ENCODE measurements at places on chromosomes 7 and 10. TPM values are rescaled to one million over a fixed set of nuclear protein-coding genes. Genes with fewer than 3 reads are reported as not detected.
A peak's percentile ranks its signal among the peaks of the same experiment; 100 is the strongest.

TUBB8 gene
- polyA plus RNA-seq: 0.23 TPM

SPOCK2 gene
- 3.1 TPM for polyA plus RNA-seq

EN2 gene
- 0.24 TPM for polyA plus RNA-seq

RBP4 gene
- polyA plus RNA-seq: 997 TPM

GNG11 gene
- 18.0 TPM for polyA plus RNA-seq

ERVW-1 gene
- 0.23 TPM for polyA plus RNA-seq

SMNDC1 gene
- polyA plus RNA-seq: 19.1 TPM

SAP25 gene
- polyA plus RNA-seq: 4.0 TPM

NRP1 gene
- 35.3 TPM for polyA plus RNA-seq

SLC39A12 gene
- not detected for polyA plus RNA-seq

NEBL gene
- 9.9 TPM for polyA plus RNA-seq

HDAC9 gene
- 5.8 TPM for polyA plus RNA-seq

ZNF107 gene
- polyA plus RNA-seq: 0.63 TPM

FANK1 gene
- 5.5 TPM for polyA plus RNA-seq

DNA sequence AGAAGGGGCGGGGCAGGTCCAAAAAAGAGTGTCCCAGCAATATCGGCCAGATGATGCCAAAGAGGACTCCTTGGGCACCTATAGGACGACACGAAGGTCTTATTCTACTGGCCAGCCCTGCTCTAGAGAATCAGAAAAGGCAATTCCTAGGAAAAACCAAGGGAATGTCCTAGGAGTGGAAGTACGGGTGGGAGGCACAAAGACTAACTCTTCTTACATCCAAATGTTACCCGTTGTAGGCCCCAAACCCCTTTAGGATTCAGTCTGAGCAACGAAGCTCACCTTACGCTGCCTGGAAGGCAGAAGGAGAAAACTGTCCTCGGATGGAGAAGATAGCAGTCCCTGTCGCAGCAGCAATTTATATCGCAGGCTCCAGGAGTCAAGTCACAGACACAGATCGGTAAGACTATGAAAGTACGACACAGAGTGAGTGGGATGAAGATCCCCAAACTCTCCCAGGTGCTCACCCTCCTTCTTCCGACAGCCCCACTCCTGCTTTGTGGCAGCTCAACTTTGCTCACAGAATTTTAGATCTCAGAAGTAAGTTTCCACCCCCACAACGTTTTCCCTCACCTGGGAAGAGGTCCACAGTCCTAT is 558 bp downstream of the TCTN3 start:
- H3K4me3 ChIP-seq: peak overlapping the region; percentile 56
- no peaks in the 10 kb centered on the region for H3K36me3 ChIP-seq
- peak; percentile 11 for DNase-seq
- peaks cover 7% of the 10 kb centered on the region for H3K4me1 ChIP-seq

DNA sequence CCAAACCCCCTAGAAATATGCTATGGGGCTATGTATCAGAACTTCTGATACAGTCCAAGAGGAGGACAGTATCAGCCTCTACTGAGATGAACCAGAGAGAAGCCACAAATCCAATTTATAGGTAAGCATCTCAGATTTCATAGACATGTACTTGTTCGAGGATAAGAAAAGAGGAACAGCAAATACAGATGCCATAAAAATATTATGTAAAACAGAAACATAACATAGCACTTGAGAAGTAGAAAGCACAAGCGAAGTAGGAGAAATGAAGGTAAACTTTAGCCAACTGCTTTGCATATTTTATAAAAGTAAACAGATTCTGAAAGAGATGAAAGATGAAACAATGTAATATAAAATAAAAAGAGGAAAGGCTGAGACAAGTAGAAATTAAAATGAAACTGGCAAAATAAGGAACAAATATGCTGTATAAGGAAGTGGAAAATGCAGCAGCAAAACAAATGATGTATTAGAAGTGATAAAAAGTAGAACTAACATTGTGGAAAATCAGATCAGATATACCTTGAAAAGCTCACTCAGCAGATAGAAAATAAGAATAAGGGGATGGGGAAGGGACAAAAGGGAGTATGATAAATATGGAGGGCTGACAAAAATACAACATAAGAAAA is 135.1 kb downstream of the SKAP2 start:
- DNase-seq: no peak
- H3K36me3 ChIP-seq: no peaks in the 10 kb centered on the region
- no peak overlapping the region for H3K4me3 ChIP-seq
- no peak overlapping the region for H3K27ac ChIP-seq
- no peaks in the 10 kb centered on the region for H3K4me1 ChIP-seq

DNA sequence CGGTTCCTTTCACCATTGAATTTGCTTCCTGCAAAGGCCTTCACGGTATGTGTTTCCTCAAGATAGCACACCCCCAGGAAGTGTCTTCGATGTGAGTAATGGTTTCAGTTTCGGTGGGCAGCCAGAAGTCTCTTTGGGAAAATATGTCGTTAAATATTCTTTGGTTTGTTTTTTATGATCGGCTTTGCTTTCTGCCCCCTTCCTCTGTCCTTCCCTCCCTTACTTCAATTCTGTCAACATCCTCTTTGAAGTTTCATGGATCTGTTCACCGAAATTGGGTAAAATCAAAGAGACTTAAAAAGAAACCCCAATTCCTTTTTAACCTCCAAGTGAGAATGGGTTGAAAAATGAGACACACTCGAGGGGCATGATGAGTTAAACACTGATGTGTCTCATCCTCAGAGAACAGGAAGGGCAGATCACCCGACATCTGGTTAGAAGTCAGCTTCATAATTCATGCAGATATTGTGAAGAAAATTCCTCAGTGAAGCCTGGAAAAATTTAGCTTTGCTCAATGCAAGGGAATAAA is 170.8 kb upstream of the HABP2 start:
- DNase-seq: no peak
- no peaks in the 10 kb centered on the region for H3K27me3 ChIP-seq
- peak overlapping the region; percentile 20 for H3K27ac ChIP-seq
- H3K4me3 ChIP-seq: no peak overlapping the region
- peaks cover 26% of the 10 kb centered on the region for H3K4me1 ChIP-seq

- H3K27ac ChIP-seq: no peak overlapping the region
- peaks cover 37% of the 10 kb centered on the region for H3K4me1 ChIP-seq
- no peak overlapping the region for H3K4me3 ChIP-seq
- no peaks in the 10 kb centered on the region for H3K36me3 ChIP-seq
These were observed 301.2 kb downstream of the FGFR2 start for GRCh38 chr10:121296881-121297585.

DNA sequence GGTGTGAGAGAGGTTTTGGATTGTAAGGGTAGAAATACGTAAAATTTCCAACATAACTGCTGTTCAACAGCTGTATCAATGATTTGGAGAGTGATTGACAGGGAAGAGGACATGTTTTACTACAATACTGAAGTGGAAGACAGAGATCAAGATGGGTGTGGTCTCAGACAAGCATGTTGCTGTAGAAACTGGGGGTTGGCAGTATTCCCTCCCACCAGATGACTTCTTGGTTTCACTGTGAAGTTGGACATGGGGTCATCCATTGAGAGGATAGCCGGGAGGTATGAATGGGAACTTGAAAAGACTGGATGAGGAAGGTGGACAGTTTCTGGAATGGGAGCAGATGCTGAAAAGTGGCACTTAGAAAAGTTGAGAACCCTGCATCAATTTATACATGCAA is 95.3 kb upstream of the HDAC9 start:
- no peaks in the 10 kb centered on the region for H3K36me3 ChIP-seq
- no peak overlapping the region for H3K27ac ChIP-seq
- no peak for DNase-seq
- H3K4me1 ChIP-seq: no peaks in the 10 kb centered on the region
- no peak overlapping the region for H3K4me3 ChIP-seq

DNA sequence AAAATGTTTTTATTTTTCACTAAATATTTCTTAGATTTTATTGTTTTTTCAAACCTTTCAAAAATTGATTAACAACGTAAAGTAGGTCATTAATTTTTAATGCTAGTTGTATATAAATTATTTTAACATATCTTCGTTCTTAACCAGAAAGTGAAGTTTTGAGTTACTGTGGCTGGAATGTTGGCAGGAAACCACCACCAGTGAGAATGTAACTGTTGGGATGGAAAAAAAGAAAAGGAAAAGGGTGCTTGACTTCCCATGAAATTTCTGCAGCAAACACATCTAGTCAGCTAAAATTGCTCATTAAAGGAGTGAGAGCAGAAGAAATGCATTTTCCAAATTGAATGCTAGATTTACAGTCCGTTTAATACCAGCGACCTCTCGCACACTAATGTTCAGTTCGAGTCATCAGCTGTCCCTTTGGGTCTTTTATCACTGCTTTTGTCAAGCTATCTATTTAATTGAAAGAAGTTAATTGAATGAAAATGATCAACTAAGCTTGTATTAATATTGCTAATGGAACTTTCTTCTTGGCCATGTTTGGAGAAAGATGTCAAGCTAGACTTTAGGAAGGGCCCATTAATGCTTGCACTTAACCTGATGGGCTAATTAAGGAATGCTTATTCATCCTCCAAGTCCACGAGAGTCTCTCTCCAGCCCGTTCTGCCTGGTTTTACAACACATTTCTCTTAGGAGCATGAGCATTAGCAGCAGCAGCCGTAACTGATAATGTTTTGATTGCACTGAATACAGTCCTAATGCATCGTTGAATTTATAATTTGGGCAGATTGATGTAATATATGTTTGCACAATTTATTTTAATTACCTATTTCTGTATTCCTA is 70.1 kb downstream of the UBE3C start:
- no peaks in the 10 kb centered on the region for H3K27me3 ChIP-seq
- no peak overlapping the region for H3K27ac ChIP-seq
- DNase-seq: no peak
- no peak overlapping the region for H3K4me3 ChIP-seq

- no peak overlapping the region for H3K4me3 ChIP-seq
- H3K36me3 ChIP-seq: no peaks in the 10 kb centered on the region
- no peak overlapping the region for H3K27ac ChIP-seq
- H3K4me1 ChIP-seq: peaks cover 5% of the 10 kb centered on the region
- no peaks in the 10 kb centered on the region for H3K27me3 ChIP-seq
- DNase-seq: no peak
These were observed 5.8 kb upstream of the ESYT2 start for GRCh38 chr7:158834878-158835784.

- no peaks in the 10 kb centered on the region for H3K27me3 ChIP-seq
- peak overlapping the region; percentile 99 for H3K27ac ChIP-seq
- peak; percentile 79 for DNase-seq
- H3K36me3 ChIP-seq: no peaks in the 10 kb centered on the region
These were observed 745 bp downstream of the YWHAG start for GRCh38 chr7:76358011-76358480.

DNA sequence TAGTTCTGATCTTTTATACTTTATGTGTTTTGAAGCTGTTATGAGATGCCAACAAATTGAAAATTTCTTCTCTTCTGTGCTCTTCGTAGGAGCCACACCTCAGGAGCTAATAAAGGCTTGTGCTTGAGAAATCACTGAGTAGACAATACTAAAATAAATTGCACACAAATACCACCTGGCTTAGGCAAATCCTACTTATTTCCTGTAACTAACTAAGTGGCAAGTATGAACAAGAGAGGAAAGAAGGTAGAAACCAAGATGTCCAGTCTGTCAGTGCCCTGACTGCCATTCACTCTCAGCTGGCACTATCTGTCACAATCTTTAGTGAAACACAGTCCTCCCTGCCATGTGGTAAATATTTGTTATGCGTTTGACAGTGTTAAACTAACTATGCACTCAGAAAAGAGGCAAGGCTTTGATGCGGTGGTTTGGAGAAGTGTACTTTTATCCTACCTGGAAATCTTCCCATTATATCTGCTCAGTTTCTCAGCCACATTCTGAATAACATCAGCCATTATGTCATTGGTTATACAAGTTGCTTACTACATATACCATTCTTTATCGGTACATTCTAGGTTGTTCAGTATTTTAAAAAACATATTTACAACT is 293.4 kb upstream of the VWC2 start:
- no peaks in the 10 kb centered on the region for H3K27me3 ChIP-seq
- H3K27ac ChIP-seq: no peak overlapping the region
- no peaks in the 10 kb centered on the region for H3K4me1 ChIP-seq
- DNase-seq: no peak
- no peaks in the 10 kb centered on the region for H3K36me3 ChIP-seq
- H3K4me3 ChIP-seq: no peak overlapping the region

GRCh38 chr7:95601316-95601715 is 5.0 kb upstream of the PDK4 start:
- no peak for DNase-seq
- peaks cover 5% of the 10 kb centered on the region for H3K4me1 ChIP-seq
- no peak overlapping the region for H3K4me3 ChIP-seq
- H3K36me3 ChIP-seq: no peaks in the 10 kb centered on the region
- no peaks in the 10 kb centered on the region for H3K27me3 ChIP-seq
- no peak overlapping the region for H3K27ac ChIP-seq

DNA sequence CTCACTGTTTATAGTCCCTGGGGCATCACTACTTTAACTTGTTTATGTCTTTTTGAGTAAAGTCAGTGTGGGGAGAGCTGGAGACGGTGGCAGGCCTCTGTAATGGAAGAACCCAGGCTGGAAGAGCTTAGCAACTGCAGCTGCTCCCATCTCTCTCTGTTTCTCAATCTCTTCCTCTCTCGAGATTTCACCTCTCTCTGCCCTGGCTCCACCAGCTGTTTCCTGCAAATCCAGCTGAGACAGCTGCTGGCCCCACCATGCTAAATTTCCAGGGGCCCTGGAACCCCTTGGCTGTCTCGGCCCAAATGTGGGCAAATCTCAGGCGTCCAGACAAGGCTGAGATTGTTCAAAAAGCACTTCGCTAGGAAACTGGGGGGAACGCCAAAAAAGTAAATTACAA is 25.8 kb upstream of the SLF2 start:
- H3K27me3 ChIP-seq: peaks cover 4% of the 10 kb centered on the region
- no peak for DNase-seq
- H3K4me3 ChIP-seq: no peak overlapping the region
- no peaks in the 10 kb centered on the region for H3K36me3 ChIP-seq

- DNase-seq: no peak
- no peaks in the 10 kb centered on the region for H3K36me3 ChIP-seq
- no peaks in the 10 kb centered on the region for H3K4me1 ChIP-seq
- no peak overlapping the region for H3K4me3 ChIP-seq
- no peaks in the 10 kb centered on the region for H3K27me3 ChIP-seq
These were observed 220.5 kb downstream of the DNAJB6 start for GRCh38 chr7:157557263-157557662.

GRCh38 chr7:2904202-2904601 is 60.1 kb upstream of the GNA12 start:
- DNase-seq: no peak
- H3K4me3 ChIP-seq: no peak overlapping the region
- H3K27me3 ChIP-seq: no peaks in the 10 kb centered on the region

DNA sequence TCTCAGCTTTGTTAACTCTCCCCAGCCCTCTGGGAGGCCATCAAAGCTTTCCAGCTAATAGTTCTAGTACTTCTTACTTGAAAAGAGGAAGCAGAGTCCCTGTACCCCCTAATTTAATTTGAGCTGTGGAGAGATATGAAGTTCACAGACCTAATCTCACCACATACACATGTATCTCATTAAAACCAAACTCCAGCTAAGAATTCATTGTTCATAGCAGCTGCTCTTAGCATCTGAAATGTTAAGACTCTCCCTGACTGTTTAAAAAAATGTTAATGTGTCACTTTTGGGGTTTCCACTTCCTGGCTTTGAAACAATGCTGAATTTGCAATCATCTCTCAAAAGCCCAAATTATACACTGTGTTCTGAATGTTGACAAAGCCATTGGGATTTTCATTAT is 16.2 kb upstream of the MRC1 start:
- H3K4me3 ChIP-seq: no peak overlapping the region
- H3K27me3 ChIP-seq: no peaks in the 10 kb centered on the region
- peak overlapping the region; percentile 52 for H3K27ac ChIP-seq
- DNase-seq: no peak
- no peaks in the 10 kb centered on the region for H3K36me3 ChIP-seq
- peaks cover 9% of the 10 kb centered on the region for H3K4me1 ChIP-seq

- no peaks in the 10 kb centered on the region for H3K36me3 ChIP-seq
- no peaks in the 10 kb centered on the region for H3K4me1 ChIP-seq
- no peak overlapping the region for H3K27ac ChIP-seq
- H3K27me3 ChIP-seq: no peaks in the 10 kb centered on the region
- DNase-seq: no peak
- H3K4me3 ChIP-seq: no peak overlapping the region
These were observed 46.3 kb upstream of the RNF216 start for GRCh38 chr7:5827755-5828154.

Measured in hepatocyte (in vitro differentiated cells).